Stimulated activated CD8-positive, alpha-beta memory T cell treated with anti-CD3 and anti-CD28 coated beads, Interleukin-7, amount 100 ng/mL, for 24 hours (primary cell): ENCODE measurements at places on chromosomes 11 and 22.

GRCh38 chr11:20372081-20372626 lies 8.6 kb downstream of the HTATIP2 start:
- DNase-seq, result no peak

- no peak for DNase-seq
Observed at GRCh38 chr11:73308961-73309919, 1.2 kb downstream of the ARHGEF17 start.

GRCh38 chr11:69310934-69311766 lies 17.2 kb downstream of the MYEOV start:
- no peak for DNase-seq

GRCh38 chr22:38176170-38176741 lies 5.4 kb downstream of the PLA2G6 start:
- DNase-seq, result no peak

GRCh38 chr11:102157219-102157618 lies 47.0 kb downstream of the YAP1 start:
- DNase-seq, result no peak

GRCh38 chr11:116459185-116460045 lies 313.4 kb downstream of the BUD13 start:
- DNase-seq, result no peak

- DNase-seq, result no peak
Observed at GRCh38 chr11:45663486-45664375, 1.7 kb downstream of the CHST1 start.

DNA sequence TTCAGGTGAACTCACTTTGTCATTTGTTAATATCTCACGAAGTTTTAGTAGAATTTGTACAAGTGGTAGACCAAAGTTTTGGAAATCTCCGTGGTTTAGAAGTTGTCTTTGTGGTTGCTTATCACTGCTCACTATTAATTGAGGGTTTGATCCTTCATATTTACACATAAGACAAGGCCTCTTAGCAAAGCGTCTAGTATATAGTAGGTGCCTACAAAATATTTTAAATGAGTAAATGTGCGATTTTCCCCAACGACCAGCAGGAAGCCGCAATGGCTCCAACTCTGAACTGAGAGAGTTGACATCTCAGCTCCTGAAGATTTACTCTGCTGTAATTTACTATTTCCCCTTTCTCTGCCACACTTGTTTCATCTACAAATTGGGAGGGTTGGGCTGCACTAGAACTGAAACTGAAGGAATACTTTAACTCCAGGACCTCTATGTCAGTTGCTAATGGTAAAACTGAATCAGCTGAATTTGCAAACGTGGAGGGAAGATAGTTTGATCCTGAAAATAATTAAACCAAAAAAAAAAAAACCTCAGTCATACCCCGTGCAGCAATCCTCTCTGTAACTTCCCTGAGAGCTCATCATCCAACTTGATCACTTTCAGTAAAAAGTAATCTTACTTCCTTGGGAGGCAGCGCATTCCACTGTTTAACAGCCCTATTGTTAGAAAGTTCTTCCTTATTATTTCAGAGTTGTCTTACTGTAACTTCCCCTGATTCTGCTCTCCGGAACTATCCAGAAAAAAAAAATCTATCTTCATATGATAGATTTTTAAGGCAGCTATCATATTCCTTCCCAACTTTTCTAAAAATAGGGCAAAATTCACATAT lies 1.3 kb upstream of the SBF2 start:
- DNase-seq, result no peak

GRCh38 chr11:118071416-118072030 lies 5.4 kb upstream of the TMPRSS4 start:
- no peak for DNase-seq
